ENCODE measurements at places on chromosomes 13 and 19. TPM values are rescaled to one million over a fixed set of nuclear protein-coding genes. Genes with fewer than 3 reads are reported as not detected.

DNA sequence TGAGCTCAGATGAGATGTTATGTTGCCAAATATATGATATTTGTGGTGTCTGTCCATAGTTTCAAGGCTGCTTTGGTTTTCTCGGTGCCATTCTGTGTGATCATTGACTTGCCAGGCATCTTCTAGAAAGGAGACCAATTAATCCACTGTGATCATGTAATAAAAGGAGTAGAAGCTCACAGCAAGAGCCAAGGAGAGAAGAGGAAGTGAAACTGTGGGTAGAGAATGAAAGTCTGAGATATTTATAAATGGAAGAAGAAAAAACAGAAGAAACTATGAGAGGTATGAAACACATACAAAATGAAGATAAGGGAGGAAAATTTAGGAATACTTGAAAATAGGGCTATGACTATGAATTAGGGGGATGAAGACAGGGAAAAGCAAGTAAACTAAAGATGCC is 11.1 kb upstream of the ZNF613 start:
- no peak for DNase-seq

- no peak for DNase-seq
Measured at GRCh38 chr13:95123726-95124125, 177.5 kb downstream of the ABCC4 start.

DNA sequence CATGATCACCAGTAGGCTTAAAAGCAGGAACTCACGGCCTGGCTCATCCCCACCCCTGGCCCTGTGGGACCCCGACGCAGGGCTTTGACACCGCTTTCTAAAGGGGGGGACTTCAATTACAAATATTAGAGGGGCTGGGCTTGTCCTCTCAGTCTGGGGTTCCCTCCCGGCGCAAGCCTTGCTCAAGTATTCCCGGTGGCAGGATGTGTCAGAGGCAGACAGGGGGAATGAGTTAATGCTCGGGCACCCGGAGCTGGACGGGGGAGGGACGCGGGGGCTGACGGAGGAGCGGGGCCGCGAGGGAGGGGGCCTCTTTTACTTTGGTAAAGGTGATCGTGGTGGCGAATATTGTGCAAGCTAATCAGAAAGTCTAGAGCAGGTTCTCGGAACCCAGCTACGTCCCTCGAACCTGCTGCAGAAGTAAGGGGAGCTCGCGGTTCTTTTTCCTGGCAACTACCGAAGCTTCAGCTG is 1.1 kb downstream of the FGF14 start:
- no peak for DNase-seq

GRCh38 chr13:104757712-104758111 is 1691.5 kb upstream of the SLC10A2 start:
- no peak for DNase-seq

The LHFPL6 gene
- polyA plus RNA-seq = 39.0 TPM

The EVI5L gene
- 14.1 TPM for polyA plus RNA-seq

The TUBA3C gene
- polyA plus RNA-seq = not detected

Measured in right renal cortex interstitium (tissue), 3 donors.